ENCODE measurements at places on chromosomes 3 and 15.

DNA sequence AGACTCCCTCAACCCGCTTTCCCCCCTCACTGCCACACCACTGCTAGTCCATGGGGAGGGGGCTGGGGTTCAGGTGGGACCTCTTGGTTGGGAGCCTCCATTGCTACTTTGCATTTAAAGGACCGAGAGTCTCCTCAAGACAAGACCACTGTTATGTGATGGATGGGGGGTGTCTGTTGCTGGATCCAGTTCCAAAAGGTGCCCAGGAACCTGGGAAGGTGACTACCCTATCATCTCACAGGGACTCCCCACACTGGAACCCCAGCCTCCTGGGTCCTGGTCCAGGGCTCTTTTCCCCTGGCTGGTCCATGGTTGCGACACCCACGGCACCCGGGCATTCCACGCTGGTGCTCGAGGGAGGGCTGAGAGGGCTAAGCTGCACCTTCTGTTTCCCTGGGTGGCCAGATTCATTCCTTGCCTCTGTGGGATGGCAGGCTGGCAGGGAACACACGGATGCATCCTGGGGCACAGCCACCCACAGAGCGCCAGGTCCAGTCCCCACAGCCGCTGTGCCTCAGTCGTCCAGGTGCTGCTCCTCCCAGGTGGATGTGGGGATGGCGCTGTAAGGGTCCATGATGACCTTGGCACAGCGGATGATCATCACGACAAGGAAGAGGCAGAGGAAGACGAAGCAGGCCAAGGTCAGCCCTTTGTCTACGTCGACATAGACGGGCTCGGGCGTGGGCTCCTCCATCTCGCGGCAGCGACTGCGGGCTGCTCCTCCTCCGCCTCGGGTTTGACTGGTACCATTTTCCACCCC, 48.6 kb downstream of the FAH start:
- DNase-seq = no peak

DNA sequence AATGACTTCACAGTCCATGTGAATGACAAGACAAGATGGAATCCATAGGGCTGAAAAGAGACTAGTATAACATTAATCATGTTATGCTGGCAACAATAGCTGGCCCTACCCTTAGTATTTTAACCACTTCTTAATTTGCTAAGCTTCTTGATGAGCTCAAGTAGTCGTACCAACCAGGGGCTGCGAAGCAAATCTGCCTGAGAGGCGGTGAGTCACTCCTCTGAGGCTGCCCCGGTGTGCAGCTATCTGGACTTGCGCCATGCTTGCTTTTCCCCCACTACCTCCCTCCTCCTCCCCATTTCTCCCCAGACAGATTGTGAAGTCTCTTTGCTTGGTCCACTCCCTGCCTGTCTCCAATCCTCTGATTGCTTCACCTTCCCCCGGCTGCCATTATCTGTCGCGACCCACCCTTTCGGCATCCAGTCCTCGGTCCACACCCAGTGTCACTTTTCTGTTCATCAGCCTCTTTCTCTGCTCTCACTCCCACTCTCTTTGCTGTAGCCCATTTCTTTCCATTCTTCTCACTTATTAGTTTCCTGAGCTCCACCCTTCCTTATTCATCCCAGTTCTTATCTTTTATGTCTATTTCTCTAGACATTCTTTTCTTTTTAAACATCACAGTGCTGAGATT, 42.7 kb downstream of the DUT start:
- DNase-seq = no peak

DNA sequence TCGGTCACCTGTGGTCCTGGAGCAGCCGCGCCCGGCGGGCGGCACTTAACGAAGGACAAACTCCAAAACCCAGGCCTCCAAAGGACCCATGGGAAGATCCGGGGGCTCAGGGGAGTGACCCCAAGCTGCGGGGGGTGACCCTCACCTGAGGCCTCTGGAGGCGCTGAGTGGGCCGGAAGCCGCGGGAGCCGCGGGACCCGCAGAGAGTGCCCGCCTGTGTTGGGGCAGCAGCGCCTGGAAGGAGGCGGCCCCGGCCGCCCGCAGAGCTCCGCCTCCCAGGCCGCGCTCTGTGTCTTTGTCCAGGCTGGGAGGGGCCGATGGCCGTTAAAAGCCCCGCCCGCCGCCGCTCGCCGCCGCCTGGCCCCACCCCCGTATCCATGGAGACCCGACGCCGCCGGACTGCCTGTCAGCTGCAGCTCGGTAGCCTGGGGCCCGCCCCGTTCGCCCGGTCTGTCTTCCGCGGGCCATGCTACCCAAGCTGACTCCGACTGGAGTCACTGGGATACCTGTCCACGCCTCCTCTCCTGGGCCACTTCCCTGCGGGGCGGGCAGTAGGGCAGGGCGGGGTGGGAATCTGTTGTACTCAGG, 15.3 kb upstream of the FANCD2 start:
- DNase-seq = peak; percentile 98

DNA sequence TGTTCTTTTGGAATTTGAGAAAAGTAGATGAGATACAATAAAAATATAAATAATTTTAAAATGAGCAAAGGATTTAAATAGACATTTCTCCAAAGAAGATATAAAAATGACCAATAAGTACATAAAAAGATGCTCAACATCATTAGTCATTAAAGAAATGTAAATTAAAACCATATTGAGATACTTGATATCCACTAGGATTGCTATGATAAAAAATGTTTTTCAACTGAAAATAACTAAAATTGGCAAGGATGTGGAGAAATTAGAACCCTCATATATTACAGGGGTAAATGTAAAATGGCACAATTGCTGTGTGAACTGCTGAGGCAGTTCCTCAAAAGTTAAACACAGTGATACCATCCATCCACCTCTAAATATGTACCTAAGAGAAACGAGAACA, 38.8 kb downstream of the LRRFIP2 start:
- DNase-seq = no peak

DNA sequence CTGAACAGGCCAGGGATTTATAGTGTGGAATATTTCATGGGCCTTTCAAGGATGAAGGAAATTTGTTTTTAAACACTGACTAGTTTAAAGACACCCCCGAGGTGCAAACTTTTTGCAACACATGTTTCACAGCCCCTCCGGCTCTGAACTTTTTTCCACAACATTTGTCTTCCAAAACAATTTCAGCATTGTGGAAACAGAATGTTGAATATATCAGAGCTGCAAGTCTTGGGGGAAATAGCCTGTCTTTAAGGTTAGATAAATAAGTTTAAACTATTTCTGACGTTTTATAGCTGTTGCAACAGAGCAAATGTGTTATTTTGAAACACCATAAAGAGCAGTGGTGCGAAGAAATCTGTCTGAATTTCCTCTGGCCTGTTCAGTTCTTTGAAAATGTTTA, 229.2 kb upstream of the GOLGA6L4 start:
- no peak for DNase-seq

GRCh38 chr3:159818997-159819500, 169.6 kb upstream of the IL12A start:
- no peak for DNase-seq

DNA sequence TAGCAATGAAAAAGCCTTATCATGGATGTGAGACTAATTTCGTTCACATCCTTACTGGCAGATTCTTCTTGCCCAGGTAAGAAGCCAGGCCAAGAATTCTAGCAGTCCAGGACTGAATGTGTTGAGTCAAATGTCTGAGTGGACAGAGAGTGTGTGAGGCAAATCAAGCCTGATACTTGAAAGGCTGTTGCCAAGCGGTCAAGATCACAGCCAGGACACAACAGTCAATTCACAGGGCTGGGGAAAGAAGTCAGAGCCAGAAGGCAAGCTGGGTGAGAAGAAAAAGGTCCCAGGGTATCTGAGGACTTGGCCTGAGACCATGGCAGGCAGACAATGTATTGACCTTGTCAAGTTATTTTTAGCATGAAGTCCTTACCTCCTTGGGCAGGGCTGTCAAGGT, 301.3 kb downstream of the ZNF385D start:
- no peak for DNase-seq

DNA sequence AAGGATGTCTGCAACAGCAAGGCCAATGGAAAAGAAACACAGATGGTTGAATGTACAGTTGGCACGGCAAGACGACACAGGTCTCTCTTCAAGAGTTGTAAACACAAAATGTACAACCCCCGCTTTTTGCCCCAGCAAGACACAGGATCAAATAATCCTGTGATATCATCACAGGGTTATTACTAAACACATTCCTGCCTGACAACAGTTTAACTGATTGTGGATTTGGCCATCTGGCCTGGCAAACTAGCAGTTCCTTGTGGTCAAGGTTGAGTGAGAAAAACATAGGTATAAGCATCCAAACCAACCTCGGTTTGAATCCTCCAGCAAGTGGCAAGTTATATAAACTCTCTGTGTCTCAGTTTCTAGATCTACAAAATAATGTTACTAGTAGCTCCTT, 23.4 kb downstream of the PARP16 start:
- DNase-seq = no peak

DNA sequence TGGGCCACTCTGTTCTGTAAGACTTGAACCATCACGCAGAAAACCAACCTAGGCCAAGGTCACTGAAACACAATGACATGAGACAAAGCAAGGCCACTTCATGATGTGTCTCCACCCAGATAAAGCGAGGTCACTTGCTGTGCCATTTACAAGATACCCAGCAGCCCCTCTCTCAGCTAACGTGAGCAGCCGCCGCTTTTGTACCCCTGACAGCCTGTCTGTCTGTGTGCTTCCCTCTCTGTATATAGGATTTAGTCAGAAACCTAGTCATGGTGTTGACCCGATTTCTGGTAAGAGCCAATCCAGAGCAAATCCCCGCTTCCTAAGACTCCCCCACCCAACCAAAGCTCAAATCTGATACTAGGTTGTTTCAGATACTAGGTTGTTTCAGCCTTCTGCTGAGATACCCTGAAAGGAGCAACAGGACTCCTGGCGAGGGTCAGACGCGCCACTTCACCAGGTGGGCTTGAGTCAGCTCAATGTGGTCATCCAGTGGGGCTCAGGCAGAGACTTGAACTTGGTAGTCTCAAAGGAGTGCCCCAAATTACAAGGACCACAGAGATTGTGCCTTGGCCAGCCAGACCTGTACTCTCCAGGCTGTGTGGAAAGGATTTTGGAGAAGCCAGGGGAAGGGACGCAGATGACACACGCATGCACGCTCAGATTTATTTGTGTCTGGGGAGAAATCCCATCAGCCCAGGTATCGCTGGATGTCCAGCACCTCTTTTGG, 3.1 kb upstream of the ZXDC start:
- DNase-seq = no peak

DNA sequence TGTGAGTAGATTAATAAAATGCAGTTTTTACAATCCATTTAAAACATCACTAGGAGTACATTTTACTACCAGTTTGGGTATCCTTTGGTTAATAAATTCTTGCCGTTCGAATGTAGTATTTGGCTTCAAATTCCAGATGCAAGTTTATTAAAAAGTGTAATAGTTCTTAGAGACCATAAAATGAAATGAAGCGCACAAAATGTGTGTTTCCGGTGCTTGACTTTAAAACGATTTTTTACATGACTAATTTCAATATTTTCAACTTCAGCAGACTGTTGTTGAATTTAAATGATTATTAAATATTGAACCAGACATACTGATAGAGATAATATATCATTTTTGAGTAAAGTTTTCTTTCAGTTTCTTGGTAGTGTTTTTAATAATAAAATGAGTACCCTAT, 138.4 kb upstream of the NAALADL2 start:
- no peak for DNase-seq

DNA sequence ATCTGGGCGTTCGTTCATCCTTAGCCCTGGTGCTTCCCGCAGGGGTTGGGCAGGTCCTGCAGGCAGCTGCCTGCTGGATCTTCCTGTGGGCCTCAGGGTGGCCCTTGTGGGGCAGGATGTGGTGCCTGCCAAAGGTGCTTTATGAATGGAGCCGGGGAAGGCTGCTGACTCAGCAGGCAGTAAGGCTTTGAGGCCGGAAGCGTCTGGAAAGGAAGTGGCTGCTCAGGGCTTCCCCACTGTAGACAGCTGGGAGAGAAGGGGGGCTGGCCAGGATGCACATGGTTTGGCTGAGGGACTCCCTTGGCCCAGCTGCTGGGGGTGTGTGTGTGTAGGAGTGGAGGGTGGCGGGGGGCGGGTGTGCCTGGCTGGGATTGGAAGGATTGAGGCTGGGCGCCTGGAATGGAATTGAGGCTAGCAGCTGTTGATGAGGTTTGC, 12.9 kb downstream of the CD276 start:
- no peak for DNase-seq

- no peak for DNase-seq
Observed at GRCh38 chr3:126711121-126711760, 7.2 kb downstream of the CHCHD6 start.

GRCh38 chr3:120608506-120608905, 12.4 kb downstream of the NDUFB4 start:
- no peak for DNase-seq

DNA sequence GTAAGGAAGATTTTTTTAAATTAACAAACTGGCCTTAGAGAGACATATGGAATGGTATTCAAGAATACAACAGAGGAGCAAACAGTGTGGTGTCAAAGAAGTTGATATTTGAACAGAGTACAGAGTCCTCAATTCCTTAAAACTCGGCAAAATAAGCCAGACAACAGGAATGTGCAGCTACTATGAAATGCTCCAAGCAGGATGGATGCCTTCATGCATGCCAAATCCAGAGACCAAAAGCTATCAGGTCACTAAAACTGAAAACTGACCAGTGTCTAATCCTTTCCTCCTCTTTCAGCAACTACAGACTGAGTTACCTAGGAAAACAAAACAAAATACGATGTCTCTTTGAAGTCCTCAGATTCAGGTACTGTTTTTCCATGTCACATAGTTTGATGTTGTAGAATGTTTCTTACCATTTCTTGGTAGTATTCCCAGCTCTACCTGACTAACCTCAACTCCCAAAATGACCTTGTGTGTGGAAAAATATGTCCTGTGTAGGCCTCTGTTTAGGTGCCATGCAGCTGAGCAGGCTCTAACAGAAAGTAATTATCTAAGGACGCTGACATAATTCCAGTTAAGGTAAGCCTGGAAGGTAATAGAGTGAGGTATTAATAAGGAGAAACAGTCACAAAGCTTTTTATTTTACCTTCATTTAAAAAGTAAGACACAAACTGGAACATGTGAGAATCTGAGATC, 46.9 kb downstream of the TBL1XR1 start:
- DNase-seq = no peak

DNA sequence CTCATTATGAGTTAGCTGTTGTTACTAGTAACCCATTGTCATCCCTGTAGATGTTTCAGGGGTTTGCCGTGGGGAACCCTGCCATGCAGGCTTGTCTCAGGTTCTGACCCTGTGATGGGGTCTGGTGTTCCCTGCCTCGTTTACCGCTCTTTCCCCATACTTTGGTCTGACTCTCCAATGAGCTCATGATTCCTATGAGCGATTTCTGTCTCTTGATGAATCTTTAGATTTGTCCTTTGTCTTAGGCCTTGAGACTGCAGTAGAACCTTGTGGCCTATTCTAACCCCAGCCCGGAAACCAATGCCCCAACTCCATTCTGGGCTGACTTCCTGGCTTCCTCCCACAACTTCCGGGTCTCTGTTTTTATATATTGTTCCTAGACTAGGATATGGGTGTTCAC, 11.3 kb upstream of the IQGAP1 start:
- DNase-seq = no peak

- DNase-seq = no peak
Observed at GRCh38 chr3:124764746-124765145, 34.5 kb downstream of the UMPS start.

DNA sequence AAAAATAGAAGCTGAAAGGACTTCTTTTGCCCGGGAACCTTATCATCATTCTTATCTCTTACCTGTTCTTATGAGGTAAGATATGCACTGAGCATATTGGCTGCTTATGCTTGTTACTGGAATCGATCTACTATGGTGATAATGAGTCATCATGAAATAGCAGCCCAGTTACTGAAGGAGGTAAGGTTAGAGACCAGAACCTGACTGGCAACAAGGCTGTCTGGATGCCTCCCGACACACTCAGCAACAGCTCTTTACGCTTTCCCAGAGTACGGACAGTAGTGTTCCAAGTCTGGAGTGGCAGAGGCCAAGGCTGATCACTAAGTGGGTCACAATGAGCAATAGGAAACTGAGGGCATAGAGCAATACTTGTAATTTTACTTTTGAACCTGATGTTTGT, 314.1 kb downstream of the NLGN1 start:
- no peak for DNase-seq

Data from H1 (cell line).